Sigmoid colon (tissue), 7 donors: ENCODE measurements at places on chromosomes 7 and 10.

DNA sequence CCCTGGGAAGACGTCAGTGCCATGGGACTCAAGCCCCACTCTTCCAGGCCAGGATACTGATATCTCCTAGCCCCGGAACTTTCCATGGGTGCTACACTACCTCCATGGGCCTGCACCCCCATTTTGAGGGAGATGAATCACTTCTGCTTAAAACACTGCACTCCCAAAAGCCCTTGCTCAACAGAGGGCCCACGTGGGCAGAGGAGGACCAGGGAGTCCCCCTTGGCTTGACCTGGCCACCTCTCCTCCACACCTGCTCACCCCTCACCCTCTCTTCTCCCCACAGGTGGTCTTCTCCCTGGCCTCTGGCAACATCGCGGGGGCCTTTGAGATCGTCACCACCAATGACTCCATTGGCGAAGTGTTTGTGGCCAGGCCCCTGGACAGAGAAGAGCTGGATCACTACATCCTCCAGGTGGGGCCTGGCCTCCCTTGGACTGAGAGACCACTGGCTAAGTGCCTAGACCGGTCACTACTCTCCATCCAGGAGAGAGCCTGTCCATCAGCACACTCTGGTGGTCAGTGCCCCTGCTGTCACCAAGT, 19.9 kb upstream of the C10orf105 start:
- DNase-seq = no peak

DNA sequence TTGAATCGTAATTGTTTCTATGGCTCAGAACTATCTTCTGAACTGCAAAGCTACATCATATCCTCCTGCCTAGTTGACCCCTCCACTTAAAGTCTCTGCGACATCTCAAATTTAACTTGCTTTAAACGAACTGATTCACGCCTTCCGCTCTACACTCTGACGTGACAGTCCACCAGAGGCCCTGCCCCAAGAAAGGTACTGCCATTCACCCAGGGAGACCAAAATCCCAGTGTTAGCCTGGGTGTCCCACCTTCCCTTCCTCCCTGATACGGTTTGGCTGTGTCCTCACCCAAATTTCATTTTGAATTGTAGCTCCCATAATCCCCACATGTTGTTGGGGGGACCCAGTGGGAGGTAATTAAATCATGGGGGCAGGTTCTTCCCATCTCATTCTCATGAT, 90.8 kb downstream of the CPXM2 start:
- DNase-seq = no peak

GRCh38 chr7:142811154-142811737, 40.5 kb downstream of the PRSS2 start:
- DNase-seq = no peak

GRCh38 chr7:22074897-22075296, 129.2 kb upstream of the CDCA7L start:
- DNase-seq = no peak

DNA sequence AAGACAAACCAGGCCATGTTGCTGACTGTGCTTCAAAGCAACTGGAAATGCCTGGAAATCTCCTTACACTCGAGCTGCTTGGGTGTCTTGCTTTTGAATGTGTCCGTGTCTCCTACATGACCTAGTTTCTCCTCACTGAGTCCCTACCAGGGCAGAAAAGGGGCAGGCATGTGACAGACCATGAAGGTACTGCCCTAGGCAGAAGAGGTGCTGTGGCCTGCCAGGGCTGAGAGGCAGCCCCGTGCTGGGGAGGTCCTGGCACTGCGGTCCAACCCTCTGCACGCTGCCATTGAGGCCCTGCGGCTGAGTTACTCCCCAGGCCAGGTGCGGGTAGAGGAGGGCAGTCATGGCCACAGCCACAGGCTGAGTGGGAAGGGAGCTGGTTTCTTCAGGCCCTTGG, 159.3 kb downstream of the LYZL1 start:
- no peak for DNase-seq

GRCh38 chr7:129948338-129948737, 4.4 kb downstream of the UBE2H start:
- peak; percentile 50 for DNase-seq

DNA sequence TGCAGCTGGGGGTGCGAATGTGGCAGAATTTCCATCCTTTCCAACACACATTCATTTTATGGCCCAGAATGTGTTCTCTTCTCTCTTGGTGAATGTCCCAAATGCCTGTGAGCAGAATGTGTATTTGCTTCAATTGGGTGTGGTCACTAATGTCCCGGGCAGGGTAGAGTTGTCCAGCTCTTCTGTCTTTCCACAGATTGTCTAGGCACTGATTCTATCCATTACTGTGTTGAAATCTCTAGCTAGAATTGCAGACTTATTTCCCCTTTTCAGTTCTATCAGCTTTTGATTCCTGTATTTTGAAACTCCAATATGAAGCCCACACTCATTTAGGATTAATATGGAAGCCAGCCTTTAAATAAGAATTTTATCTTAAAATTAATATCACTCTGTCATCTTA, 14.0 kb upstream of the AKR1E2 start:
- no peak for DNase-seq

- DNase-seq = no peak
Measured at GRCh38 chr7:20597339-20597738, 18.1 kb upstream of the ABCB5 start.

DNA sequence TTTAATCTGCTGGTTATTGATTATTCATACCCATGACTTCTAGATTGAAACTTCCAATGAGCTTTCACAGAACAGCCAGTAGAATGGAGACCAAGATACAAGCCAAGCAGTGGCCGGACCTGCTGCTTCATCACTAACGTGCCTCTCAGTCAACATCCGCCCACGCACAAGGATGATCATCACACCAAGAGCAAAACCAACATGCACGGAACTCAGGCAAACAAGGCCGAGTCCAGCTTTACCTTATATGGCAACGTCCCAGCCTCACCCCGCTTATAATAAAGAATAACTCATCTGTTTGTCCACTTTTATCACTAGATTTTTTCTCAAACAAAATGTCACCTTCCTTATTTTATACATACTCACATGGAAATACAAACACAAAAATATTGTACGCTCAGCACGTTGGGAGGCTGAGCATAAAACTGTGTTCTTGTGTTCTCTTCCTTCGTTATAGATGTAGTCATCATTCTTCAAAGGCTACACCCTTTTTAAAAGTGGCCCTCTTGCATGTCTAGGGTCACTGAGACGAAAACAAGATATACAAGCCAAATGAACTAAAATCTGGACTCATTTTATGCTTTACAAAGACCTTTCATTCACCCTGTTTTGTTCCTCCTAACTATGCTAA, 122.7 kb downstream of the SFMBT2 start:
- DNase-seq = no peak

DNA sequence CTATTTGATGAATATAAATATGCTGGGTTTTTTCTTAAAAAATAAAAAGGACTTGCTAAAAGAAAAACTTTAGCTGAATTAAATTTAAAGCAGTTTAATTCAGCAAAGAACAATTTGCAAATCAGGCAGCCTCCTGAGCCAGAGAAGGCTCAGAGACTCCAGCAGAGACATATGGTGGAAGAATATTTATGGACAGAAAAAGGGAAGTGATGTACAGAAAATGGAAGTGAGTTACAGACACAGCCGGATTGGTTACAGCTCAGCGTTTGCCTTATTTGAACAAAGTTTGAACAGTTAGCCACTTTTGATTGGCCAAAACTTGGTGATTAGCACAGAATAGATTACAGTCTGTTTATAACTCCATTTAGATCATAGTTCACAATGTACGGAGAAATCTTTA, 110.3 kb downstream of the GAD2 start:
- no peak for DNase-seq

- DNase-seq = no peak
Measured at GRCh38 chr10:35565602-35566081, 39.5 kb upstream of the GJD4 start.

DNA sequence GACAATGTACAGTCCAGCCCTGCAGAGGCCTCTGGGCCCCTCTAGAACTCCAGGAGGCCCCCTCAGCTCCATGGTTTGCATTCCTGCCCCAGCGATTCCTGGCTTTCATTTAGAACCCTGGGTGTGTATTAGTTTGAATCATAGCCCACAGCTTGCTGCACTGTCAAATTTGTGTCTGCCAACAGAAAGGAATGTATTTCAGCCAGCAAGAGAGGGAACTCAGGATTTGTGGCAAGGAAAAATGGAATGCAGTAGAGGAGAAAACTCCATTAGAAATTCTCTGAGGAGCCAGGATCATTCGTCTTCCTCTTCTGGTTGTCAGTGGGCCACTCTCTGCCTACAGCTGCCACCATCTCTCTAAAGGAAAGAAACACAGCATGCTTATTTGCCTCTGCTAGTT, 27.9 kb upstream of the WDR11 start:
- no peak for DNase-seq
